ENCODE measurements at places on chromosomes 3 and 15.

GRCh38 chr3:120338517-120338916 is 10.6 kb downstream of the LRRC58 start:
- DNase-seq, result no peak

- no peak for DNase-seq
These were observed 73.6 kb downstream of the ST8SIA2 start for GRCh38 chr15:92467245-92467644.

DNA sequence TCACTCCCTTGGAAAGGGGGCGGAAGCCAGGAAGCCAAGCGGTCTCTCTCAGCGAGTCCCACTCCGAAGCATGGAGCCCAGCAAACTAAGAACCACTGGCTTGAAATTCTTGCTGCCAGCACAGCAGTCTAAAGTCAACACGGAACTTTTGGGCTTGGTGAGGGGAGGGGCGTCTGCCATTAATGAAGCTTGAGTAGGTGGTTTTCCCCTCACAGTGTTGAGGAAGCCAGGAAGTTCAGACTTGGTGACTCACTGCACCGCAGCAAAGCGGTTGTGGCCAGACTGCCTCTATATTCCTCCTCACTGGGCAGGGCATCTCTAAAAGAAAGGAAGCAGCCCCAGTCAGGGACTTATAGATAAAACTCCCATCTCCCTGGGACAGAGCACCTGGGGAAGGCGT is 665.4 kb upstream of the CBLB start:
- DNase-seq, result peak; percentile 34

- DNase-seq, result no peak
These were observed 188.8 kb upstream of the ARL6 start for GRCh38 chr3:97575742-97576141.

DNA sequence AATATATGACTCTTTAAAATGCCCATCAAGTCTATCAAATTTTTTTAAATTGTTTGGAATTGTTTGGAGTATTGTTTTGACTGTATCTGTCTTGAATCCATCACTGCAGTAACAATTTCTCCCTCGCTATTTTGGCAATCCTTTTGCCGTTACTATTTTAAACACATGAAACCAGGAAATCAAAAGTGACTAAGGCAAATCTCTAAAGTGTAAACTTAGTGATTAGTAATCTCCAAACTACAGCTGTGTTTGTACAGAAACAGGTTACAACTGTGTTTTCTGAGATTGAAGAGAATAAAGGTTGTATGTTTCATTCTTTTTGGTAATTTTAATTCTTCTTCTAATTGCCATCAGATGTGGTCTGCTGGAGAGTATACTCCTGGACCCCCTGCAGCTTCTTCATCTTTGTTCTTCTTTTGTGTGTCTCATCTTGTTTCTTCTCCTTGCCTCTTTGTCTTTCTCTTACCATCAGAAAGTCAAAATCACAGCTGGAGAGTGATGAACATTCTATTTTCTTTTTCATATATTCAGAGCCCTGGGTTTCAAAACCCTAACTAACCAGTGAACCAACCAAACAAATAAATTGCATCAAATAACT is 465.4 kb downstream of the RBMS3 start:
- no peak for DNase-seq

DNA sequence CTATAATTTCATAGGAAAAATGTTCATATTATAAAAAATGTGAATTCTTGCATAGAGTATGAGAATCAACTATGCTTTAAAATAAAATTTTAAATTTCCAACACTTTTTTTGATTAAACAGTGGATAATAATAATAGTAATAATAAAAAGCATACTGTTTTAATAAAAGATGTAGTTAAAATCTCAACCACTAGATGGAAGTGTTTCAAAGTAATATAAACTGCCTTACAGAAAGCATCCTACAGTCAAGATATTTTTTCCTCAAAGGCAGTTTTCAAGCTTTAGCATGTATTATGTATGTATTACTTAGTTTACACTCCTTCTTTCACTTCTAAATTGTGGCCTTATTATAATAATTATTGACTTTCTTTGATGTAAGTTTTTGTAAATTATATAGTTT is 217.5 kb downstream of the CHL1 start:
- no peak for DNase-seq

DNA sequence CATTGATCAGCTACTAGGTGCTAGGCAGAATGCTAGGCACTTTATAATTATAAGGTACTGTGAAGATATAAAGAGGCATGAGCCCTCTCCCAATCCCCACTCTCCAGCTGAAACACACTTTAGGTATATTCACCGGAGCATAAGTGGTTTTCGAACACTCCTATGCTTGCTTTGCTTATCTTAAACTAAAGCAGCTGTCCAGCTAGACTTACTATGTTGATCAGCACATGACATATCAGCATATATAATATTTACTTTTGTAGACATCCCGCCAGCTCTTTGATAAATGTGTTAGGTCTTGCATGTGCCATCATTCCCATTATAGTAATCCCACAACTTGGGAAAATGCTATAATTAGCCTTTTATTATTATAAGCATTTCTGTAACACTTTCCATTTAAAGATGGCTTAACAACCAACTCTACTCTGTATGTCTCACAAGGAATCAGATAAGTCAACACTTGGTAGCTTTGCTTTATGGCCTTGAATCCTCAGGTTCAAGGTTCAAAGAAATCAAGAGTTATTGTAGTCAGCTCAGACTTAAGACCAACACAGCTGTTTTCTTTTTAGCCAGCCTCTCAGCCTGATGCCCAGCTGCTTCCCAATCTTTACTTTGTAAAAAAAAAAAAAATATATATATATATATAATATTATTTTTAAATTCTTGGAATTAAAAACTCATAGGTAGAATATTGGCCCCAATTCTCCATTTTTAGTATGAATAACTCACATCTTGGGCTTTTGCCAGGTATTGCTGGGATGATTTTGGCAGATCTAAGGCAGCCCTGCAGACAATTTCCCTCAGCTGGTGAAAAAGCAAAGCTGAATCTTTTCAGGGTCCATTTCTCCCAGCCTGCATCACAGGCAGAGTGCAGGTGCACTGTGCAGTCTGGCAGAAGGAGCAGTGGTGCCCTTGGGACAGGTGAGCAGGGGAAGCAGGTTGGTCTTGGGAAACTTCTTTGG is 104.2 kb downstream of the THRB start:
- no peak for DNase-seq

- DNase-seq, result no peak
These were observed 105.8 kb downstream of the CBLB start for GRCh38 chr3:105762749-105763658.

- DNase-seq, result no peak
These were observed 64.3 kb upstream of the GOLGA8B start for GRCh38 chr15:34647569-34648293.

- no peak for DNase-seq
These were observed 63.6 kb downstream of the LINGO1 start for GRCh38 chr15:77568973-77569728.

DNA sequence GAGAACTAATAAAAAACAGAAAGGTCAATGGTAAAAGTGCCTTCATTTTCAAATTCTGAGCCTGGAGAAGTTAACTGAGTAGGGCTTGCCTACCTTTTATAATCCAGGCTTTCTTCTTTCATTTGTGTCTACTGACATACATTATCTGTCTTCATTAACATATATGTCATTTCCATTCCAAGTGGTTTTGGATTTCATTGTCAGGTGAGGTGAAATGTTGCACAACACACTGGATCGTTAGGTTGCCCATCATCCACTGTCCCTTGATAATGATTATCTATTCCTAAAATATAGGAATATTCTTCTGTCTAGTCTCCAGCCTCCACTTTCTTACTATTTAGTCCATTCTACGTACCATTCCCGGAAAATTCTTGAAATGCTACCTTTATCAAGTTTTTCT is 55.0 kb upstream of the CP start:
- DNase-seq, result no peak

GRCh38 chr3:186225603-186226002 is 116.7 kb upstream of the ETV5 start:
- no peak for DNase-seq

DNA sequence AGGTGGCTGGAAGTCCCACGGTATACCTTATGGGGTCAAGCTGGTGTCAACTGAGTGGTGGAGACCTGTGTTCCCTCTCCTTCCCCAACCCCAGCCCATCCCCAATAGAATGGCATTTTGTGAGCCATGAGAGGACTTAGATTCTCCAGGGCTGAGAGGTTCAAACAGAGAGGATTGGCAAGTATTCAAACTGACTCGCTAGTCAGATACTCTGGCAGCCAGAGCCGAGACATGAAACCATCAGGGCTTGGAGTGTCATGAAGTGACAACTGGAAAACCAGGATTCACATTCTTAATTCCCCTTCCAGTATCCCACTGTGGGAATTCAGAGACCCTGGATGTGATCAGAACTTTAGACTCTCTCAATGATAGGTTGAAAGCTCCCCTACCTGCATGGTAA is 159.4 kb upstream of the SNTN start:
- DNase-seq, result no peak

- no peak for DNase-seq
These were observed 366.8 kb upstream of the KCNMB2 start for GRCh38 chr3:178169421-178169820.

DNA sequence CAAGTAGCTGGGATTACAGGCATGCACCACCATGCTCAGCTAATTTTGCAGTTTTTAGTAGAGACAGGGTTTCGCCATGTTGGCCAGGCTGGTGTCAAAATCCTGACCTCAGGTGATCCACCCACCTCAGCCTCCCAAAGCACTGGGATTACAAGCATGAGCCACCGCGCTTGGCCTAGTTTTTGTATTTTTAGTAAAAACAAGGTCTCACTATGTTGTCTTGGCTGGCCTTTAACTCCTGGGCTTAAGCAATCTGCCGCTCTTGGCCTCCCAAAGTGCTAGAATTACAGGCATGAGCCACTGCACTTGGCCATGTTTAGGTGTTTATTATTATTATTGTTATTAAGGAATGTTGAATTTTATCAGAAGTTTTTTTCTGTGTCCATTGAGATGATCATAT is 14.7 kb downstream of the IL16 start:
- no peak for DNase-seq

Data from stimulated activated CD8-positive, alpha-beta memory T cell treated with anti-CD3 and anti-CD28 coated beads, Interleukin-4, amount 100 ng/mL, for 4 hours (primary cell).